ENCODE measurements at places on chromosomes 12 and 14.

- no peak for DNase-seq
Measured at GRCh38 chr14:101276309-101277091, 284.8 kb upstream of the DIO3 start.

DNA sequence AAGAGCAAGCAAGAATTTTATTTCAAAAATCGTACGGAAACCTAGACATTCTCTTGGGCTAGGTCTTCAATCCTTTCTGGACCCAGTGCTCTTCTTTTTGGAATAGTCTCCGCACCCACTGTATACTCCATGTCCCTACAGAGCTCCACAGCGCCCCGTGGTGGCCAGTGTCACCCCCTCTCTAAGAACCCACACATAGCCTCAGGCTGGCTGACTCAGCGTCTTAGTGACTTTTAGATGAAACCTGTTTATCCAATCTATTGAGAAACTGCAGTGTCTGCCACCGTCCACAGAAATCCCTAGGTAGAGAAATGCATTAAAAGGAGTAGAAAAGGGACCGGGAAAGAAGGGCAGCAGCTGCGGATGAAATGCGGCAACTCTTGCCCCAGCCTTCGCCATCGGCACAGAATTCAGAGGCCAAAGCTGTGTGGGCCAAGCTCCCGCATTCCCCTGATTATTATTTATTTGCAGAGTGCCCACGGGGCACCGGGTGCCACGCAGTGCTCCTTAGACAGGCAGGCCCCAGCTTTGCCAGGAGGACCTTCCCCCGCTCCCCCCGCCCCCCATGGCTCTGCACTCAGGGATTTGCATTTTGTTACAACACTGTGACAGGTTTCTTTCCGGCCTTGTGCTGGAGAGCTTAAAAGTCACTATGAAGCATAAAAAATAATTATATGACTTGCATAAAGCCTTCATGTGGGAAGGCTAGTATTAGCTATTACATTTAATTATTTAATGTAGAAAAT, 170.1 kb upstream of the FKBP4 start:
- DNase-seq: no peak

DNA sequence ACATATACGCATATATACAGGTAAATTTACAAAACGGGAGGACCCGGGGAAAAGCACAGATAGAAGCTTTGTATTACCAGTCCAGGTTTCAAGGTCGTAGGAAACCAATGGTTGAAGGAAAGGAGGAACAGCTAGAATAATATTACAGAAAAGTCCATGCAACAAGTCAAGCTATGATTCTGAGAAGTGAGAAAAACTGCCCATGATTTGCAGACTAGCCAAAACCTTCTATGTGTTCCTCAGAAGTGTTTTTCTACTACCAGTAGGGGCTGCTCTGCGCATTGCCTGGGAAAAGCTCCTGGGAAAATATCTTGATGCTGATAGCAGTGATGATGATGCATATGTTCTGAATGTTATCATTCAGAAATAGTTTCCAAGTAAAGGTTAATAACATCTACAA, 2.2 kb downstream of the PDZRN4 start:
- DNase-seq: no peak

GRCh38 chr12:127273626-127274025, 993.3 kb upstream of the TMEM132C start:
- no peak for DNase-seq

- DNase-seq: no peak
Measured at GRCh38 chr12:34151019-34151418, 128.7 kb downstream of the ALG10 start.
